ENCODE measurements at places on chromosomes 13 and 19.

DNA sequence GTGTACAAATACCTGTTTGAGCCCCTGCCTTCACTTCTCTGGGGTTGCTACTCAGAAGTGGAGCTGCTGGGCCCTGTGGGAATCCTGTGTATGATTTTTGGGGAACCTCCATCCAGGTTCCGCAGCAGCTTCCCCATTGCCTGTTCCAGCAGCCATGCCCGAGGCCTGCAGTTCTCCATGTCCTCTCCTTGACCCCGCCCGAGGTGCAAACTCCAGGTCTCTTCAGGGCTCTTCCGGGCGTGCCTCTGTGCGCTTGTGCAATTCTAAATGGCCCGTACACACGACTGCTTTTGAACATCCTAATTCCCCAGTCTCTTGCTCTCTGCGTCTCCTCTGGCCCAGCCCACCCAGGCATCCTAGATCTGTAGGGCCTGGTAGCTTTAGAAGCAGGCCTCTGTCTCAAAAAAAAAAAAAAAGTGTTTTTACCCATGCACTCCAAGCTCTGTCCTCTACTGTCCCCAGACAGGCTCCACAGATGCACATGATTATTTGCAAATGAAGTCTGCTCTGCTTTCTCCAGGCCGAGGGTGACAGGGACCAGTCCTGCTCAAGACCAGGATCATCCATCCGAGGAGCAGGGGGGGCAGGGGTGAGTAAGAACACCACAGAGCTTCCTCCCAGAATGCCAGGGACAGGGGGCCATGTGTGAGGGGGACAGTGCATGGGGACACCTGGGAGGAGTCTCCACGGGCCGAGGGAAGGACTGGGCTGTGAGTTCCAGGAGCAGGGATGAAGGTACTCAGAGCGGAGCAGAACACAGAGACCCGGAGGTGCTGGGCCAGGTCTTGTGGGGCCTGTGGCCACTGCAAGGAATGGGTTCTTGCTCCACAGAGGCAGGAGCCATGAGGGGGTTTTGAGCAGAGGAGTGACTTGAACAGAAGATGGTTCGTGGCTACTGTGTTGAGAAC lies 51.7 kb downstream of the SLC7A9 start:
- DNase-seq = no peak

- no peak for DNase-seq
Observed at GRCh38 chr13:59837101-59837500, 326.6 kb downstream of the DIAPH3 start.

DNA sequence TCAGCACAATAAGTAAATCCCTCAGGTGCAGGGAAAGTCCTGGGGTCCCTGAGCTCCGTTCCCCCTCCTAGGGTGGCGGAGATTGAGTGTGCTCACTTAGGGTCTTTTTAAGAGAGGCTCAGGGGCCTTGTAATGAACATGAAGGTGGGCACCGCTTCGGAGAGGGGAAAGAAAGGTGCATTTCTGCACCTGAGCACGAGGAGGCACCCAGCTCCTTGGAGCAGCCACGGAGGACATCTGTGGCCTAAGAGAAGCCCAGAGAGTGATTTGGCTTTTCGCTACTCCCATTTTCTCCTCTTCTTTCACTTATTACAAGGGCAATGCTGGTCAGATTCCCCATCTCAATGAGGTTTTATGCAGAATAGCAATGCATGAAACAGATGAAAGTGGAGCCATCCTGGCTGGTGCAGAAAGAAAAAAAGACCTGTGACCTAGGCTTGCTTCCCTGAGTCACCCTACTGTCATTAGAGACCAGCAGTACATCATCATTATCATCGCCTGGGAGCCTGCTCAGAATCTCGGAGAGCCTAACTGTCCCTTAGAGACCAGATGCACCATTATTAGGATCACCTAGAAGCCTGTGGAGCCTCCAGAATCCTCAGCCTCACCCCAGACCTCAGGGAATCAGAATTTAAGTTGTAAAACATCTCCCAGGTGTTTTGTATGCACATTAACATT lies 86.6 kb upstream of the RAP2A start:
- DNase-seq = no peak

DNA sequence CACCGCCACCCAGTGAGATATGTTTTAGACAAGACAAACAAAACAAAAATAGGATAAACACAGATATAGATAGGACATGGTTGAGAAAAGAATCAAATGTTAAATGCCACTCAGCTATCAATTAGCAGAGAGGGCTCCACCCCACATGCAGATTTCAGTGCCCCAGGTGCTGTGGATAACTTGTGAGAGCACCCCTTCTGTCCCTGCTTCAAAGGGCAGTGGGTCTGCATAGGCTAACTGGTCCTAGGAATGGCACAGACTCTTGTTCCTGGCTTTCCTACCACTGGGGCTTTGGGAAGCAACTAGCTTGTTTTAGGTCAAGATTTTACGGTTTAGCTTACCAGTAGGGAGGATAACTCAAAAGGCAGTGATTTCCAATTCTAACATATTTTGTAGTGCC lies 460.3 kb downstream of the TSHZ3 start:
- DNase-seq = no peak

- DNase-seq = no peak
Observed at GRCh38 chr13:20867408-20867807, 35.1 kb downstream of the XPO4 start.

Measured in K562 (cell line).